Fibroblast of skin of right biceps (primary cell): ENCODE measurements at places on chromosomes 16 and 17.

- peak; percentile 40 for DNase-seq
Measured at GRCh38 chr16:58152246-58152868, 23.2 kb upstream of the CFAP20 start.

DNA sequence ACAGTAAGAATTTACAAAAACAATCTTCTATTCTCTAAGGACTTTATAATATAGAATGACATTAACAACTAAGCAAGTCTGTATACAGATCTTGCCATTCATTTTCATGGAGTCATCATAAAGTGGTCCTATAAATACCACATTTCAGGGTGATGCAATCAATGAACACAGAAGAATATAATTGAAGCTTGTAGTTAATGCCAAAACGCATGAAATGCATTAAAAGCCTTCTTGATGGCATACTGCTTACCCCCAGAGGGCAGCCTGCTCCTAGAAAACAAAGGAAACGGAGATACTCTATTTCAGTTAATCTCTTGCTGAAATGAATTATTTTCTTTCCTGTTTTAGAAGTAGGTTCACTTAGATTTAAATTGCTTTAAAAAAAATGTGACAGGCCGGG lies 45.2 kb upstream of the STAC2 start:
- DNase-seq: peak; percentile 87

GRCh38 chr16:54135361-54136275 lies 151.0 kb downstream of the IRX3 start:
- DNase-seq: peak; percentile 86

DNA sequence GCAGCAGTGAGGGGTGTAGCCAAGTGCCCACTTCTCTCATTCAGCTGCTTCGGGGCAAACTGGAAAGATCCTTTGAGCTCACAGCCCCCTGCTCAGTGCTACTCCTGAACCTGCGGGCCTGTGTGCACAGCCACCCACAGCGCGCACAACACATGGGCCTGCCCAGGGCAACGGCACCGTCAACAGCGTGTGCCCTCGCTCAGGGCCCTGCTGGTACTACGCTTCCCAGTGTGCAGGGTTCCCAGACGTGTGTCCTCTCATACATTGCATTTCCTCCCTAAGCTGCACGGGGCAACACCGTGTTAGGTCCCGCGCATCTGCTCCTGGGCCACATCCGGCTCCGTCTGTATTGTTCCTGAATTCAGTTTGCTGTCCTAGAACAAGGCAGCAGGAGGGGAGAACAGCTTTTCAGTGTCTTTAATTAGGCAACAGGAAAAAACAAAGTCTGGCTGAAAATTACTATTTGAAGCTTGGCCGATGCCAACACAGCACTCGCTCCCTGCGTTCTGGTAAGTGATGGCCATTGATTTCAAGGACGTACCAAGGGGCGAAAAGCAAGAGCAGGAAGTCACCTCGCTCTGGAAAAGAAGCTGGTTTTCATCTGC lies 15.2 kb downstream of the MRM3 start:
- DNase-seq: no peak

- no peak for DNase-seq
Measured at GRCh38 chr17:82613283-82614094, 34.8 kb downstream of the WDR45B start.

GRCh38 chr17:78831688-78832540 lies 8.7 kb downstream of the USP36 start:
- no peak for DNase-seq

DNA sequence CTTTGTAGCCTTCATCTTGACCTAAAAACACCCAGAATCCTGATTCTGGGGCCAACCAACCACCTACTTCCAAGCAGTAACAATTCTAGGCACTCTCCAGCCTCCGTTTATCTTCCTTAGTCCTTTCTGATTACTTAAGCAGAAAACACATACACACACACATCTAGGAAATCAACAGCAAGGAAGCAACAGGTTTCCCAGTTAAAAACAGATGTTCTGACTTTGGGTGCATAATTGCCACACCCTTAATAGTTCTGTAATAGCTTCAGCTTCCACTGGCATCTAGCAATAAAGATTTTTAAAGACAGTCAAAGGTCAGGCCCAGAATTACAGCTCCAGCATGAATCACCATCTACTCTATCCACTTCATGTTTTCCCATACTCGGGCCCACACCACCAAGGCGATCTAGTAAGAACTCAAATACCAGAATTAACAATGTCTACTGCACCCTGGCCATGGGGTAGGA lies 2.6 kb downstream of the ARHGAP17 start:
- peak; percentile 62 for DNase-seq

- DNase-seq: no peak
Measured at GRCh38 chr16:74321356-74321755, 24.7 kb downstream of the PSMD7 start.

- no peak for DNase-seq
Measured at GRCh38 chr17:4443476-4443875, 9.7 kb downstream of the SPNS3 start.
